Esophagus squamous epithelium (tissue), 5 donors: ENCODE measurements at places on chromosomes 7 and 10. TPM values are rescaled to one million over a fixed set of nuclear protein-coding genes. Genes with fewer than 3 reads are reported as not detected.

The NSUN5 gene
- 14.9 TPM for total RNA-seq

DNA sequence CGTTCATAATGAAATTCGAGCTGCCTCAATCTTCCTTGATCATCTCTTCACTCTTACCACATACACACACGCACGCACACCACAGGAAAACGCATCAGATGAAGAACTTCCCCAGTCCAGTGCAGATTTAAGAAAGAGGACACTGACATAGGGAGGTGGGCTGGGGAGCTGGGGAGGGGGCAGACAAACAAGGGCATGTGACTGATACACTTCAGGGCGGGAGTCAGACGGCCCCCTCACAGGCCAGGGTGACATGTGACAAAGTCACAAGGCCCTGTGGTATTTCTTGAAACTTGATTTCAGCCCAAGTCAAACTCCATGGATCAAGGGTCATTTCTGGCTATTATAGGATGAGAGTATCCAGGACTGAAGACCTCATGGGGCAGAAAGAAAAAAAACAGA, 82.6 kb downstream of the KCNMA1 start:
- H3K36me3 ChIP-seq, result no peaks in the 10 kb centered on the region
- peaks cover 46% of the 10 kb centered on the region for H3K4me1 ChIP-seq
- H3K4me3 ChIP-seq, result no peak overlapping the region
- peak overlapping the region; percentile 78 for H3K27ac ChIP-seq

DNA sequence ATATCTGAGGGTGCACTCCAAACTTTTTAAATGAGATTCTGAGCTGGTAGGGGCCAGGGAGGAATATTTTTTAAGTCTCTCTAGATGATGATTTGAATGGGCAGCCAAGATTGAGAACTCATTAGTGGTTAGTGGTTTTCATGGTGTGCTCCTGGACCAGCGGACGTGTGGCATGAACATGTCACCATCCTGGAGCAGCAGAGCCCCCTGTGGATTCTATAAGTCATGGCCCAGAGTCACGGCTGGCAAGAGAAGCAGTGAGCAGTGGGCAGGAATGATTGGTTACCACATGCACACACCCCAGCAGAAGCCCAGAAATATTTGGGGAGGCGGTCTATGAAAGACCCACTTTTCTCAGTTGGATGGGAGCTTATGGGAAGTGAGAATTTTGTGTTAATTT, 21.2 kb upstream of the UCN3 start:
- no peaks in the 10 kb centered on the region for H3K4me1 ChIP-seq
- no peak for DNase-seq
- H3K27me3 ChIP-seq, result no peaks in the 10 kb centered on the region
- H3K36me3 ChIP-seq, result no peaks in the 10 kb centered on the region

- no peaks in the 10 kb centered on the region for H3K4me1 ChIP-seq
- H3K27ac ChIP-seq, result no peak overlapping the region
- DNase-seq, result no peak
- H3K36me3 ChIP-seq, result no peaks in the 10 kb centered on the region
- H3K27me3 ChIP-seq, result no peaks in the 10 kb centered on the region
Observed at GRCh38 chr10:62858364-62858763, 42.2 kb upstream of the EGR2 start.

The PLEKHA1 gene
- total RNA-seq, result 23.4 TPM

DNA sequence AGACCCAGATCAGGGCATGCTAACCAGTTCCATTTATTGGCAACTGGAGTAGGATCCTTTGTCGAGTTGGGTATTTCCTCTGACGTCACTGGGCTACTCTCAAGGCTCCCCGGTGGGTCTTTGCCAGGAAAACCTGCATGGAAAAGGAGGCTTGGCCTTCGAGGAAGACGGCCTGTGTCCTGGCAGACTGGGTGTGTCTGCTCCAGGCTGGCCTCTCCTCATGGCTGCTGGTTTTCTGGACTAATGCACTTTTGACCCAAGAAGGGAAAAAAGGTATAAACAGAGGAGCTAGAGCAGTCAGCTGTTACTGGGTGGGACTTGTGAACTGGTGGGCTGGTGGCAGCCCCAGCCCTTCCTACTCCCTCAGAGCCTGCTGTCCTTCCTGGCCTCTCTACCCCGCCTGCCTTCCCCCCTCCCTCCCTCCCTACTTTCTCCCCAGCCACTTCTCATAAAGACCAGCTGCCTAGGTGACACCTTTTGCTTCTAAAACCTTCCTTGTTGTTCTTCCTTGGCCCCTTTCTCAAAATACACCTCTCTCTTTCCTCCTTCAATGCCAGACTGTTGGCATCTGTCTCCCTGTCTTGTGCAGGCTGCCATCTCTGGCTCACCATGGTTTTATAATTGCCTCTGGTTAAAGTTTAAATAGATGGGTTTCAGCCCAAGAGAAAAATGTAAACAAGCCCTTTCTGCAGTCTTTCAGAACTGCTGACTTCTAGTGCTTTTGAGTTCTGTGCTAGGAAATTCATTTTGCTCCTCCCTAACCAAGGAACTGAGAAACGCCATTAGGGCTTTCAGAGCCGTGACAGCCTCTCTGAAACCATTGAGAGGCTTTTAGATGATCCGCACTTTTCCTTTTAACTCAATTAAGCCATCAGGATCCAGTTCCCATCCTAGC, 101.8 kb upstream of the MKLN1 start:
- DNase-seq, result no peak
- peak overlapping the region; percentile 34 for H3K27ac ChIP-seq
- H3K4me1 ChIP-seq, result peaks cover 8% of the 10 kb centered on the region
- no peak overlapping the region for H3K4me3 ChIP-seq
- no peaks in the 10 kb centered on the region for H3K27me3 ChIP-seq

- no peaks in the 10 kb centered on the region for H3K27me3 ChIP-seq
- H3K4me3 ChIP-seq, result no peak overlapping the region
- H3K4me1 ChIP-seq, result no peaks in the 10 kb centered on the region
- H3K36me3 ChIP-seq, result peaks cover 4% of the 10 kb centered on the region
- no peak for DNase-seq
Observed at GRCh38 chr7:97873606-97874005, 1.4 kb upstream of the ASNS start.

GRCh38 chr7:14905764-14906163, 3.2 kb upstream of the DGKB start:
- no peaks in the 10 kb centered on the region for H3K36me3 ChIP-seq
- no peak overlapping the region for H3K27ac ChIP-seq
- no peaks in the 10 kb centered on the region for H3K4me1 ChIP-seq
- H3K4me3 ChIP-seq, result no peak overlapping the region

GRCh38 chr10:50469778-50470193, 154.0 kb downstream of the SGMS1 start:
- H3K27ac ChIP-seq, result peak overlapping the region; percentile 60
- no peaks in the 10 kb centered on the region for H3K27me3 ChIP-seq
- peaks cover 13% of the 10 kb centered on the region for H3K4me1 ChIP-seq
- no peaks in the 10 kb centered on the region for H3K36me3 ChIP-seq
- DNase-seq, result no peak

DNA sequence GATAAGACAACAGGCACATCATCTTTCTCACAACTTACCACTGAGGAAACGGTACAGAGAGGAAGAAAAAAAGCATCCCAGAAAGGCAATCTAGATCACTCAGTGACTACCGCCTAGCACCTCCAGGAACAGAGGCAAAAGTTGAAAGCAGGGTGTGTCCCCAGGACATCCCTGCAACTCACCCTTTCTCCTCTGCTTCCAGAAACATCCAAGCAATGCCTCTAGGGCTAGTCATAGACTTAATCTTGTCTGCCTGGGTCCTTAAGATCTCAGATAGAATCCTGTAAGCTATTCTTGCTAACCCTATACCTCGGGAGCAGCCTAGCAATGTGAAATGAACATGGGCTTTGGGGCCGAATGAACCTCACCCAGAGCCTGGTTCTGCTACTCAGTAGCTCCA, 18.8 kb upstream of the PDCD4 start:
- H3K27me3 ChIP-seq, result no peaks in the 10 kb centered on the region
- DNase-seq, result no peak
- H3K27ac ChIP-seq, result peak overlapping the region; percentile 72
- H3K4me3 ChIP-seq, result no peak overlapping the region

DNA sequence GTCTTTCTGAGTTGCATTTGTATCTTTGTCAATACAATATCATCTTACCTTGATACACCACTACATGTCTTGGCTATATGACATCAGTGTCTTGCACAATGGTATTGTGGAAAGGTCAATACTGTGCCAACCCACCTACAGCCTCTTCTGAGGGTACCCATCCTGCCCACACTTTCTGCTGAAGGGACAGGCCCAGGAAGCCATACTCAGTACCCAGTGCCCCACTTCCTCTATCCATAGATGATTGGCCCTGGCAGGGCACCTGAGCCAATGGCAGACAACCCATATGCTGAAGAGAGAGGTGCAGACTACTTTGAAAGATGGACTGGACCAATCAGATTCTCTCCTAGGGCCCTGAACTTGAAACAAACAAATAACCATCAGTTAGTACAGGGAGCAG, 152.0 kb upstream of the ADO start:
- DNase-seq, result no peak
- H3K4me1 ChIP-seq, result no peaks in the 10 kb centered on the region
- no peak overlapping the region for H3K4me3 ChIP-seq
- H3K27ac ChIP-seq, result no peak overlapping the region
- no peaks in the 10 kb centered on the region for H3K36me3 ChIP-seq
